ENCODE measurements at places on chromosomes 11 and 22.

DNA sequence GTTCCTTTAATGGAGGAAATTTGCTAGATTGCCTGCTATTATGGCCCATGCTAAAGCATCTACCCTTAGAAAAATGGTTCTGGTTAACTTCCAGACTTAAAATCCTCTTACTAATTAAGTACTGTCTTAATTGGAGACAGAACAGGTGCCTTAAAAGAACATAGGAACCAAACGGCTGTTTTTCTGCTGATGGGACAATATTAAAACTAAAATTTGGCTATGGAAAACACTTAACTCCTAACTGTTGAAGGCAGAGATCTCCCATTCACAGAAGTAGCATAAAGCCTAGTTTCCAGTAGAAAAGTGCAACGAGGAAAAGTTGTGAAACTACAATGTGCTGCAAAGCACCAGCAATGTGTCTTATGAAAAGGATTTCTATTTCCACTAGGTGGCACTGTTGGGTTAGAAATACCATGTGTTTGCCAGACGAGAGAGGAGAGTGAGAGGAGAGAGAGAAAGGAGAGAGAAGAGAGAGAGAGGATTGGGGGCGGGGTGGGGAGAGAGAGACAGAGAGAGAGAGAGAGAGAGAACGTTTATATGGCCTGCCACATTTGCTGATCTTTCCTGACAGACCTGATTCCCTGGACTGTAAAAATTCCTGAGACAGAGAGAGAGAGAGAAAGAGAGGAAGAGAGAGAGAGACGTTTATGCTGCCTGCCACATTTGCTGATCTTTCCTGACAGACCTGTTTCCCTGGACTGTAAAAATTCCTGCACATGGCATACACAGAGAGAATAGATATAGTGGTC lies 51.5 kb downstream of the FAM181B start:
- DNase-seq = no peak

- no peak for DNase-seq
Observed at GRCh38 chr11:121295246-121296029, 2.9 kb downstream of the SC5D start.

GRCh38 chr22:21652547-21653545 lies 10.7 kb downstream of the SDF2L1 start:
- DNase-seq = no peak

- DNase-seq = no peak
Observed at GRCh38 chr11:120057595-120058581, 80.0 kb downstream of the TRIM29 start.

GRCh38 chr22:36329254-36330078 lies 58.3 kb downstream of the MYH9 start:
- no peak for DNase-seq

GRCh38 chr11:61974766-61975631 lies 7.6 kb upstream of the FTH1 start:
- no peak for DNase-seq

GRCh38 chr11:96905143-96905542 lies 515.3 kb downstream of the JRKL start:
- DNase-seq = no peak

- DNase-seq = peak; percentile 98
Observed at GRCh38 chr11:65540290-65541092, 15.6 kb downstream of the SCYL1 start.

GRCh38 chr22:29799217-29799680 lies 32.1 kb downstream of the UQCR10 start:
- DNase-seq = peak; percentile 65

- no peak for DNase-seq
Observed at GRCh38 chr22:44275631-44275995, 37.1 kb downstream of the SHISAL1 start.

DNA sequence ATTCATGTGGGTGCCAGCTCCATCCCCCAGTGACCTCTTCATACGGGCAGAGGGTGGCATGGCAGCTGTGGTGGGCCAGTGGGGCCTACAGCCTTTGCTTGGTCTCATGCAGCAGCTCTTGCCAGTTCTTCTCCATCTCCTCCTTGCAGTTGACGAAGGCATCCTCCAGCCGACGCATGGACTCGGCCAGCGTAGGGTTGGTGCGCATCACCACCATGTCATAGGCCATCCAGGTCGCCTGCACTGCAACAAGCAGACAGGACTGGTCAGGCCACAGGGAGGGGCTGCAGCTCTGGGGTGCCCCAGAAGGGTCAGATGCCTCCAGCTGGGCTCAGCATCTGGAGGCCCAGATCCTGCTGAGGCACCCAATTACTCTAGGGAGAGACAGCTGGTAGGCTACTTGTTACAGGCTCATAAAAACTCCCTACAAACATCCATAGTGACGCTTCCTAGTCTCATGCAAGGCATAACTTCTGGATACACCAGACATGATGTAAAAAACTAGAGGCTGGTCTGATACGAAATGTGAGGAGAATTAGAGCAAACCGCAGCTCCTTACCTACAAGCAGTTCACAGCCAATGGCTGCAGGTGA lies 5.6 kb downstream of the KLHDC7B start:
- no peak for DNase-seq

DNA sequence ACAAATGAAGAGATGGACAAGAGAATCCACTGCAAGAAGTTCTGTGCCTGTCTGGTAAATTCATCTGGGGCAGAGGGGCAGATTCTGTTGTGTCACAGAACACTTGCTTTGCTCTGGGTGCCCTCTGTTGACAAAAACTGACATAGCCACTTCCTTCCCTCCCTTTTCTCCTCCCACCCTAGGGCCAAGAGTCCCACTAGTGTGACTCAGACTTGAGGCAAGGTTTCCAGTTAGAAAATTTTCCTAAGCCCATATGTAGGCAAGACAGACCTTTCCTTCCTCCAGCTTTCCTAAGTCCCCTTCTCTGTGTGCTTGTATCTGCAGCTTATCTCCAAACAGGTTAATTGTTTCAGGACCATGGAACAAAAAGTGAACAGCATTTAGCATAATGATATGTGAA lies 106.8 kb downstream of the RBFOX2 start:
- no peak for DNase-seq

GRCh38 chr11:45847911-45848316 lies 639 bp downstream of the CRY2 start:
- DNase-seq = no peak

- no peak for DNase-seq
Observed at GRCh38 chr11:75423721-75424120, 9.3 kb downstream of the KLHL35 start.

- DNase-seq = peak; percentile 28
Observed at GRCh38 chr11:131867457-131868257, 497.2 kb downstream of the NTM start.

DNA sequence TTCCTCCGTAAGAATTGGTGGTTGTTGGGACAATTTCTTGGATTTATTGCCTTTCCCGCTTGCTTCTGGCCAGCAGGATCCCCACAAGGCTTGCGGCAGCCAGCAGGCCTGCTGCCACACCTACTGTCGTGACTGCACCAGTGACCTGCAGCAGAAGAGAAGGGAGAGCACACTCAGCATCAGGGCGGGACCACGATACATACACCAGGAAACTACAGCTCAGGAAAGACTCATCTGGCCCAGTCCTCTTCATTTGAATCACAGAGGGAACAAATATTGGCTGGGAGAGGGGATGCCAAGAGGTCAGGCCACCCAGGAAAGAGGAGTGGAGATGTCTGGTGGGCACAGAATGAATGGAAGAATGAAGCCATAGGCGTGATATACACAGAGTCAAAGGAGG lies 10.3 kb downstream of the PLAAT2 start:
- no peak for DNase-seq

DNA sequence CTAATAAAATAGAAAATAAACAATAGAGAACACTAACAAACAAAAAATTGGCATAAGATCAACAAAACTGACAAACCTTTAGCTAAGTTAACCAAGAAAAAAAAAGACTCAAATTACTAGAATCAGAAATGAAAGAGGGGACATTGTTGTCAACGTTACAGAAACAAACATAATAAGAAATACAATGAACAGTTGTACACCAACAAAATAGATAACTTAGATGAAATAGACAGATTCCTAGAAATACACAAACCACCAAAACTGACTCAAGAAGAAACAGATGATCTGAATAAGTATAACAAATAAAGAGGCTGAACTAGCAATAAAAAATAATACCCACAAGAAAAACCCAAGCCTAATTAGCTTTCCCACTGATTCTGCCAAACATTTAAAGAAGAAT lies 34.7 kb upstream of the TMPRSS4 start:
- DNase-seq = no peak

- DNase-seq = no peak
Observed at GRCh38 chr22:18994701-18995326, 58.7 kb upstream of the PRODH start.

- DNase-seq = no peak
Observed at GRCh38 chr11:83122050-83122449, 34.9 kb upstream of the PCF11 start.

GRCh38 chr22:26713823-26714449 lies 56.5 kb downstream of the MIAT start:
- no peak for DNase-seq

- DNase-seq = no peak
Observed at GRCh38 chr11:9568854-9569587, 4.4 kb upstream of the WEE1 start.

DNA sequence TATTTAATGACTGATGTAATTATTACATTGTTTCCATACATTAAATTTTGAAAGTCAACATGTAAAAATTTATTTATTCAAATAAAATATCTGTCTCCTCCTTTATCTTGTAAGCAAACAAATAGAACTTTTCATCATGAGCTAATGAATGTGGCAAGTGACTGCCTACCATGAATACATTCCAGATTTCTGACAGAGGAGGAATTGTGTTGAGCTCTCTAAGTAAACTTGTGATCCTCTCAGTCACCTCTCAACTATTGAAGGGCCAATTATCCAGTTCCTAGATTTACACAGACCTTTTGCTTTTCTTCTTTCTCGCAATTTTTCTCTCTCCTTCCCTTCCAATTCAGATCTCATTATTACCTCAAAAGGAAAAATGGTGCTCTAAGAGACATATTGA lies 21.5 kb downstream of the PRRG4 start:
- no peak for DNase-seq

DNA sequence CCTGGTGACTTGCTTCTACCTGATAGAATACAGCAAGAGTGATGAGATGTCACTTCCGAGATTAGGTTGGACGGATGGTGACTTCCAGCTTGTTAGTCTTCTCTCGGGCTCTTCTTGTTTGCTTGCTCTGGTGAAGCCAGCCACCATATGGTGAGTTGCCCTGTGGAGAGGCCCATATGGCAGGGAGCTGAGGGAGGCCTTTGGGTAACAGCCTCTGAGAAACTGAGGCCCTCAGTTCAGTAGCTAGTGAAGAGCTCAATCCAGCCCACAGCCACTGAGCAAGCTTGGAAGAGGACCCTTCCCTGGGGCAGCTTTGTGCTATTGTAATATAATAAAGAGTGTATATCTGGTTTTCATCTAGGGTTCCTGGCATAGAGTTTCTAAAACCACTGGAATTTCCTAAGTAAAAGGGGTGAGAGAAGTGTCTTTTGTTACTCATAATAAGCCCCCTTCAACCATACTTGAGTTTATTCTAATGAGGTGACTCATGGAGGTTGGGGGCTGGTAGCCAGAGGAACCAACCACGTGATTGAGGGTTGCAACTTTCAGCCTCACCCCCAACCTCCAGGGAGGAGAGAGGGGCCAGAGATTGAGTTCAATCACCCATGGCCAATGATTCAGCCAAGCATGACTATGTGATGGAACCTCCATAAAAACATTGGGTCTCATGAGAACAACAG lies 8.0 kb upstream of the TPCN2 start:
- DNase-seq = no peak

GRCh38 chr11:124183068-124183467 lies at the start of gene OR10D3:
OR10D3 (plus strand) TSS chr11:124183345; CDS start chr11:124185270, 1,925 bp downstream.
- no peak for DNase-seq

GRCh38 chr11:119585043-119585781 lies 143.8 kb downstream of the NECTIN1 start:
- DNase-seq = peak; percentile 42

DNA sequence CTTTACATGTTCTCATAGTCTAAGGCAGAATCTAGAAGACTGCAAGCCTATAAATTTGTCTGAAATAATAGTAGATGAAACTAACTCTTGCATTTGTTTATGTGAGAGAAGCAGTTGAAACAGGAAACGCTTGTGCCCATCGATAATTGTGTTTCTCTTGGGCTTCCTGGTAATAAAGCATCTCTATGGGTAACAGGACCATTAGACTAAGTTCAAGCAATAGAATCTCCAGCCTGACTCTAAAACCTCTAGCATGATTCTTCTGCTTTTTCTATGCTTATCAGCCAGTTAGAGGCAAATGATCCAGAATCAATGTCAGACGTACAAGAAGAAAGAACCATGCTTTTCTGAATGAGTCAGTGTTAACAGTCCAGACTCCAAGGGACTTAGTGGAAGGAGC lies 1734.4 kb downstream of the LRRC4C start:
- DNase-seq = no peak

GRCh38 chr11:10462746-10463300 lies 7.8 kb downstream of the AMPD3 start:
- DNase-seq = no peak

DNA sequence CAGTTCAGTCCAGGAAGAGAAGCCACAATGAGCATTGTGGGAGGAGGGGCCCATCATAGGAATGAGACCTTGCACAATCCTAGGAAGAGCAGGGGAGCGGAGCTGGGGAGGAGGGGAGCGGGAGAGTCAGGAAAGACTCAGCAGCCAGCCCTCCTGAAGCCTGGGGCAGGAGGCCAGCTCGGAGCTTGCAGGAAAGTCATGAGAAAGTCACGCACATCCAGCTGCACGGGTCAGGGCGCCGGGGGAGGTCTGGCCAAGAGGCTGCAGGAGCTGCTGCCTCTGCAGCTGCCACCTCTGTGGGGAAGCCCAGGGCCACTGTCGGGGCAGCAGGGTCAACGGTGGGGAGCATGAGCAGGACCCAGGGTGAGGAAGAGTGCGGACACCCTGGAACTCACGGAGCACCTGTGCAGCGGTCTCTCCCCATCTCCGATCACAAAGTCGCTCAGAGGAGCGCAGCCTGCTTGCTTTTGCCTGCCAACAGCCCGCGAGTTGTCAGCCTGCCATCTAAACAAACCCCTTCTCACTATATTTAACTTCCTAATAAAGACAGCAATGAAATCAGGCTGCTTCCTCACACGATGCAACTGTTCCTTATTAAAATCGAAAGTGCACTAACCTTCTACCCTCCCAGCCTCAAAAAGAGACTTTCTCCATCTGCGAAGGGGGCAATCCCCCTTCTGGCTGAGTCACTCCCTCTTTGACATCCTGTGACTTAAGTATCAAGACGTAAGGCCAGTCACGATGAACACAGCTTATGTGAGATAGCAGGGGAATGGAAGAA lies 52.9 kb upstream of the RTL6 start:
- no peak for DNase-seq

Data from frontal cortex (tissue), 4 donors.